ENCODE measurements at places on chromosomes 3 and 15. TPM values are rescaled to one million over a fixed set of nuclear protein-coding genes. Genes with fewer than 3 reads are reported as not detected.

GRCh38 chr3:24972491-24972890 lies 455.6 kb upstream of the RARB start:
- DNase-seq = no peak

DNA sequence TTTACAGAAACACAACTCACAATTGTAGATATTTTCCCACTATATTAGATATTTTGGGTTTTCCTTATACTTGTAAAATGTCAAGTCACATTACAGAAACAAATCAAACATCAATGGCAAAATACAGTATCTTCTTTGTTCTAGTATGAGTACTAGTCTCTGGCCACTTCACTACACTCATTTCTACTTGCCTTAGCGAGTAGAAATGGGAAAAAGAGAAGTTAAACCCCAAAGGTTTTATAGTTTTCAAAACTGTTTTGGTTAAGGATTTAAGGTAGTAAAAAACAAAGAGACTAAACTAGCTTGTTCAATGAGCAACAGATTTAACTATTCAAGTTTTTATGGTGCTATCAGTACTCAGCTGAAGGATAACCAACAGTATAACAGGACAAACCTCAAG lies 81.7 kb downstream of the BTD start:
- DNase-seq = no peak

DNA sequence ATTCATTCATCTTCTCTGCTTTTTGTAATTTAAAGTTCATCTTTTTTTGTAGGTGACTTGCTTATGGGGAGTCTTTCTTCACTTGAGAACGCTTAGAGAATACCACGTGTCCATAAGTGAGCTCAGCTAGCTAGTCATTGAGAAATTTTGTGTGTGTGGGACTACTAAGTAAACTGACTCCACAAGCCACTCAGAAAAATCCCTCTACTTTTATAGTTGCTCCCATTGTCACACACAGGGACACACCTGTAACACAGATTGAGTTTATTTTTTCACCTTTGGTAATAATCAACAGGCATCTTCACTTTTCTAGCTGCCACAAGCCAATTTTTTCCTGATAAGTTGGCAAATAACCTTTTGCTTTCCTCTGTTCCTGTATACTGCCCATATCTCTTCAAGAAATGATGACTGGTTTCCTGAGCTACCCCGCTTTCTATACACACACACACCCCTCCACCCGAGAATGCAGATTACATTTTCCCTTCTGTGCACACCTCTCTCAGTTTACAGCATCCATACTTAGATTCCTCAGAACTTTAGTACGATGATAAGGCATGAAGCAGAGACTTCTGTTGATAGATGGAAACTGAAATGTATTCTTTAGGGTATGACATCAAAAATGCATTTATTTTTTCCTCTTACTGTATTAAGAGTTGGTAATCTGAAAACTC lies 4.6 kb downstream of the TSC22D2 start:
- DNase-seq = no peak

- DNase-seq = no peak
Observed at GRCh38 chr3:32376115-32376514, 15.5 kb upstream of the CMTM7 start.

- no peak for DNase-seq
Observed at GRCh38 chr15:99984491-99985243, 251.4 kb upstream of the LYSMD4 start.

DNA sequence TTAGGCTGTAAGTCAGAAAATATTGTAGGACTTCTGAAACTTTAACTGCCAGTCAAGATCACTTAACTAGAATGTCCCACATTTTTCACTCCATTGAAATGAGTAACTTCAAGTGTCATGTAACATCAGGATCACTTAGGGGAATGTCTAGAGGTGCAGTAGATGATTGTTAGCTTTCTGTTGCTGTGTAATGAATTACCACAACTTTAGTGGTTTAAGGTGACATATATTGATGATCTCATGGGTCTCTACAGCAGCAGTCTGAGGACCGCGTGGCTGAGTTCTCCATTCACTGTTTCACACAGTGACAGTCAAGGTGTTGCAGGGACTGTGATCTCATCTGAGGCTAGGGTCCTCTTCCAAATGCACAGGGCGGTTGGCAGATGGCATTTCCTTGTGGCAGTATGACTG lies 82.7 kb downstream of the SLC25A26 start:
- DNase-seq = peak; percentile 12

- no peak for DNase-seq
Observed at GRCh38 chr15:62880278-62880677, 162.3 kb upstream of the TPM1 start.

DNA sequence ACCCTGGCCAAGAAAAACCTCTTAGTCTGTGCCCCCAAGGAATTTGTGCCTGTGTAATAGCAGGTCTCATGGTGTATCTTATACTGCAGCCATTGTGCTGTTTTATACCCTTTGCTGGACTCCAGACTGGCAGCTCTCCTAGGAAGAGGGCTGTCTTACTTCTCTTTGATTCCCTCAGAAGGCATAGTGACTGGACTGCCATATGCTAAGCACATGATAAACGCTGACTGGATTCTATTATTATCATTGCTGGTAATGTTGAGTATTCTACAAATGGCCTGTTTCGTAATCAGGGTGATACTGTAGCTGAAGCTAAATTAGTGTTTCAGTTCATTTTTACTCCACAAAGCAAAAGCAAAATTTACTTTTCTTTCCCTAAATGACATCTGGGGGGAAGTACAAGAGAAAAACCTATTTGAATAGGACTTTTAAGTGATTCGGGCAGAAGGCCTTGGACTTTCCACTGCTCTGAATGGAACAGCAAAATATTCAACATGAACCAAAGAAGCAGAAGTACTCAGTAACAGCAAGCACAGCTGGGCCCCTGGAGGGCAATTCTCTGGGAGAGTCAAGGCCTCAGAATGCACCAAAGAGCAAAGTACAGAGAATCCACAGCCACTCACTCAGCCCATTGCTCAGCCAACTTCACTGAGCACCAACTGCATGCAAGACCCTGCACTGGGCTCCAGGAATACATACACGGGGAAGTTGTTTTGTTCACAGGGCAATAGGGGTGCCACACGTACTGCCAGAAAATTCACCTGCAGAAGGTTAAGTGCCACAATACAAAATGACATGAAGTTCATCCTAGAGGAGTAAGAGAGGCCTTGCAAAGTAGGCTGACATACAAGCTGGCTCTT lies 7.9 kb upstream of the BCL2A1 start:
- no peak for DNase-seq

- no peak for DNase-seq
Observed at GRCh38 chr3:168088106-168088720, 7.5 kb downstream of the GOLIM4 start.

DNA sequence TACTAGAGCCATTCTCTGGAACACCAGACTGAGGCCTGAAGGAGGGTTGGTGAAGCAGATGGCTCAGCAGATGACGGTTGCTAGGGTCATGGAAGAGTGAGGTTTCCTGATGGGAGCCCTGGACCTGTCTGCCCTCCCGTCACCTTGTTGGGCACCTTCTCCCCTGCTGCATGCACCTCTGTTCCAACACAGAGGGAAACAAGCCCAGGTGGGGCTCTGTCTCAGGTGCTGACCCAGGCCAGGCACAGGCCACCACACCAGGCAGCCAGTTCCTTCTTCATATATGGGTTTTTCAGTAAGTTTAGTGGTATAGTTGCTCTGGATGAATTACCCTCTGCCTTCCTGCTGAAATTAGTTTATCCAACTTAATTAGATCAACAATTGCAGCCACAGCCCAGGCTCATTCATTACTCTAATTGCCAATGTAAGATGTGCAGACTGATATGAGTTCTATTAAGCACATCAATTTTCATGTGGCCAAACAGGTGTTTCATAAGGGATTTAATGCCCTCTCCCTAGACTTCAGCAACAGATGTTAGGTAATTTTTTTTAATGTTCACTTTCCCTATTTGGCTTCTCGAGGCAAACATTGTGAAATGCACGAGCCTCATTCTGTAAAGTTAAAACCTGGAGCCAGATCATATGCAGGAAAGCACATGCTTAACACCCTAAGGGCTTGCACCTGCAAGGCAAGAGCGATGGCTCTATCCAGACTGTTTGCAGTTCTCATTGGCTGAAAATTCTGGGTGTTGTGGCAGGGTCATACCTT lies 174.8 kb downstream of the CHDH start:
- DNase-seq = no peak

- DNase-seq = no peak
Observed at GRCh38 chr3:50254577-50255250, 14.2 kb upstream of the SEMA3B start.

DNA sequence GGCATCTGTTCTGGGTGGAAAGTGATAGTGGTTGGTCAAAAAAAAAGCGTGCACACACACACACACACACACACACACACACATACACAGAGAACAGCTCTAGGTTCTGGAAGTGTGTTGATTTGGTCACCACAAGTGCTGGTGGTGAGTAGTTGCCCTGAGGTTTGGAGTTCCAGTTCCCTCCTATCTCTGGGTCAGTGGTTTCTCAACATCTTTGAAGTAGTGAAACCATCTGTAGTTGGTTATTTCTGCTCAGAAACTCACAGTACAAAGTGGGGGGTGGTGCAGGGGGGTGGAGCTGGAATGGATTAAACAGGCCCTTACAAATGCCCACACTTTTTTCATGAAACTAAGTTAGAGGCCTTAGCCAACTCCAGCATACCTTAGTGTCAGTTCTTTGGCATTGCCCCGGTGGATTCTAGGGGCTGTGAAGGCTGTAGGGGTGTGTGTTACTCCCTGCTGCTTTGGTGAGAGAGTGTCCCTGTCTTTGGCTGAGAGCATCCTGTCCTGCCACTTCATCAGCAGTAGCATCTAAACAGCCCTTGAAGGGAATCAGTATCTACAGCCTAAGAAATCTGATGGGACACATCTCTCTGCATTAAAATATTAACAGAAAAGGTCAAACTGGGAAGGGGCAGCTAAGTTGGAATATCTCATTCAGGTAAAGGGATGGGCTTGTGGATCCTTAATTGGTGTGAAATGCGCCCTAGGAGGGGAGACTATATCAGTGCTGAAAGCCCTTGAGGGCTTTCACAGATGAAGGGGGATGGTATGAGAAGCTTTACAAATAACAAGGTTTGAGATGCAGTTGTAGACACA lies 20.6 kb downstream of the SMAD3 start:
- no peak for DNase-seq

- no peak for DNase-seq
Observed at GRCh38 chr15:44667039-44667360, 3.5 kb upstream of the SPG11 start.

GRCh38 chr3:48402281-48402732 lies 27.6 kb downstream of the PLXNB1 start:
- DNase-seq = no peak

GRCh38 chr3:59660376-59660775 lies 610.6 kb upstream of the CFAP20DC start:
- no peak for DNase-seq

GRCh38 chr3:186930143-186930640 lies at the start of gene ST6GAL1:
Gene ST6GAL1, plus strand, starts transcription at chr3:186930526. Its CDS starts 112,178 bp downstream, at chr3:187042704.
- peak; percentile 68 for DNase-seq

DNA sequence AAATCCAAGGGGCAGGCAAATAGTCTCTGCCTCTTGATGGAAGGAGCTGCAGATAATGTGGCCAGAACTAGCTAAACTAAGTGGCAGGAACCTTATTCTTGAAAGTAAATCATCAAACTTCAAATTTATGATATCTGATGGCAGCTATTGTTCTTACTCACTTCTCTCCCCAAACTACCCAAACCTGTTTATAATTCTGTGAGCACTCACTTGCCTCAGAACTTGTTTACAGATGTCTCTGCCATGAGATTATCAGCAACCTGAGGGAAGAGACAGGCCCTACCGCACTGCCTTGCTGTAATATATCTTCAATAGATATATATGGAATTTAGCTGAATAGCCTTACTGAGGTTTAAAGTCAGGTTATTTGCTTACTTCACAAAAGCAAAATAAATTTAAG lies 2.2 kb upstream of the B3GALNT1 start:
- DNase-seq = no peak

- no peak for DNase-seq
Observed at GRCh38 chr15:31228011-31228484, 98.6 kb upstream of the KLF13 start.

GRCh38 chr3:29333576-29333975 lies 52.7 kb downstream of the RBMS3 start:
- DNase-seq = no peak

DNA sequence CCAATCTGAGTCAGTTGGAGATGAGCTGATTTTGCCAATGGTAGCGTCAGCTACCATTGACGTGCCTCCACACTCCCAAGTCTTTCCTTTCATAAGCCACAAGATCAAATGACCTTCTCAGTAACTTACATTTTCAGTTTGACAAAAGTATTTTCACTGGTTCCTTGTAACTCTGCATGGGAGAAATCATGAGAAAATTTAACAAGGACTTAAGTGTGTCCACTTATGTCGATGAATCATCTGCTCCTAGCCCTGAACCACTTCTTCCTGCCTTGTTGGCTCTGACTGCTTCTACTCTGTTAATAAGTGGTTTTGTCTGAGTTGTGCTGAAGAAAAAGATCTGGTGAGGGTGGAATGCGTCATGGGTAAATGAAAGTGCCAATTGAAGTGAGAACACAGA lies 101.2 kb downstream of the NFKBIZ start:
- DNase-seq = no peak

DNA sequence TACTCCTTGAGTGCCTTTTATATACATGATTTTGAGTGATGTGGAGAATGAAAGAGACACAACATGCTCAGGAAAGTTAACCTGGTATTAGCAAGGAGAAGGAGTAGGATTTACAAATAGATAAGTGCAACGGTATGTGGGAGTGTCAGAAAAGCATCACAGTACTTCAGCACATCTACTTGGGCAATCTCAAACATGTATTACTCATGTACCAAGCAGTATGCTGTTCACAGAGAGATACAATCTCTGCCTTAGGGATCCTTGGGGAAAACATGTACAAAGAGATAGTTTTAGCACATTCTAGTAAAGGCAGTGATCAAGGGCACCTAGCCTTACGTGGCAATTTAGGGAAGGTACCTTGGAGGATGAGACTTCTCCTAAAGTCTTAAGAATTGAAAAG lies 146.5 kb downstream of the FILIP1L start:
- DNase-seq = no peak

GRCh38 chr15:86973284-86973844 lies 893.7 kb downstream of the AGBL1 start:
- no peak for DNase-seq

Gene IGSF10
- not detected for polyA plus RNA-seq

Gene ZIC1
- polyA plus RNA-seq = not detected

Gene MAP2K1
- polyA plus RNA-seq = 45.3 TPM

Gene APEH
- polyA plus RNA-seq = 119 TPM

Gene TRIM59
- 25.1 TPM for polyA plus RNA-seq

Gene GLDN
- polyA plus RNA-seq = not detected

Gene GADL1
- polyA plus RNA-seq = not detected

Gene AADACL2
- polyA plus RNA-seq = not detected

Gene NOX5
- not detected for polyA plus RNA-seq

Gene GRK7
- polyA plus RNA-seq = not detected

Data from CD8-positive, alpha-beta memory T cell (primary cell).